Brain microvascular endothelial cell (primary cell): ENCODE measurements at places on chromosomes 5 and 9.

DNA sequence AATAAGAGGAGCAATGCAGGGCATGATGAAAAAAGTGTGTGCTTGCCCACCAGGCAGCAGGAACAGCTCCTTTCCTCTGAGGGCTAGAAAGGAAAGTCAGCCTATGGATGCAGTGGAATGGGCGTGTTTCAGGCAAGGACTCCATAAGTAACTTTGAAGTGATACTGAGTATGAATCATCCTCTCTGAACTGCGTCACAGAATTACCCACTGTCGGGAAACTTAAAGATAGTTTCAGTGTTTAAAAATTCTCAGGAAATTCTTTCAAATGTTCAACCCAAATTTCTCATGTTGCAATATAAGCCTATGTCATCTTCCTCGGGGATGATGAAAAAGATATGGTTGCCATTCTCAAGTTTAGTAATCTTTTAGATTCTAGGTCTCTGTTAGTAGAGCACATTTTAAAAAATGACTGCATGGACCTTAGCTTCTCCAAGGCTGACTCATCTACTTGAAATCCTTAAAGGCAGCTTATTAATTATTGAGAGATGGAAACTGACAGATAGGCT lies 27.7 kb downstream of the PTCD2 start:
- DNase-seq: peak; percentile 90

GRCh38 chr5:61280761-61281427 lies 51.2 kb upstream of the ZSWIM6 start:
- no peak for DNase-seq

GRCh38 chr5:50441493-50441955 lies 436 bp upstream of the EMB start:
- no peak for DNase-seq

GRCh38 chr5:87944553-87945285 lies 323.9 kb downstream of the TMEM161B start:
- no peak for DNase-seq

- no peak for DNase-seq
These were observed 1181.0 kb upstream of the DMAC1 start for GRCh38 chr9:8980496-8981013.

DNA sequence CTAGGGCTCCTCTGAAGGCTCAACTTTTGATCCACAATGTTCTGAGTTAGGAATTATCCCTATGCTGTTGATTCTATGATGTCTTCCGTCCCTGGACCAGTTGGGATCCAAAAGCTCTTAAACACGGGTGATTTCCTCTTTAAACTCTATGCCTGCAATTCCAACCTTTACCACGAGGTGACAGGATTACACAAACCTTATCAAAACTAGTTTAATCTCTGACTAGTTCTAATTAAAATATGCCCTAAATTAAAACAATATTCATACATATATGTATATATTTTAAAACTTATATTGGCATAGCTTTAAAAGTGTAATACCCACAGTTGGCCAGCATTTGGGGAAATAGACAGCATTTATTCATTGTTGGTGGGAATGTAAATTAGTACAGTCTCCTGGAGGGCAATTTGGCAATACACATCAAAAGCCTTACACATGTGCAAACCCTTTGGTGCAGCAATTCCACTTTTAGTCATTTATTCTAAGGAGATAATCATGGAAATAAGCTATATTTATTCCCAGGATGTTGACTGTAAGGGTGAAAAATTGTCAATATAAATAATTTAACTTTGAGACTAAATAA lies 51.6 kb upstream of the PHYKPL start:
- DNase-seq: peak; percentile 16

GRCh38 chr9:137403269-137403668 lies 19.7 kb downstream of the EXD3 start:
- DNase-seq: no peak

DNA sequence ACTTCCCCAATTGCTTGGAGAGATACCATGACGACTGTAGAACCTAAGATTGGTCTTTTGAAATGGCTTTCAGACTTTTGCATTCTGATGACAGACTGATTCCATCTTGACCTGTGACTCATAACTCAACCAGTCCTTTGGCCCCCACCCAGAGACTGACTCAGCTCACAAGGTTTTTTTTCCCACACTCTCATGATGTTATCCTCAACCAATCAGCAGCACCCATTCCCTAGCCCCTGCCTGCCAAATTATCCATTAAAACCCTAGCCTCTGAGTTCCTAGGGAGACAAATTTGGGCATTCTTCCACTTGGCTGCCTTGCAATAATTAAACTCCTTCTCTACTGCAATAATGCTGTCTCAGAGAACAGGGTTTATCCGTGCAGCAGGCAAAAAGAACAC lies 1263.3 kb upstream of the CDH9 start:
- peak; percentile 99 for DNase-seq

- no peak for DNase-seq
These were observed 44.1 kb upstream of the GALNT10 start for GRCh38 chr5:154146409-154146808.

GRCh38 chr5:52787600-52788504 lies at the start of the genes ITGA1 and PELO:
Gene ITGA1, plus strand, starts transcription at chr5:52787916. Its CDS starts 438 bp downstream, at chr5:52788354.
Gene PELO, plus strand, starts transcription at chr5:52787916. Its CDS starts 12,479 bp downstream, at chr5:52800395.
- DNase-seq: peak; percentile 83

DNA sequence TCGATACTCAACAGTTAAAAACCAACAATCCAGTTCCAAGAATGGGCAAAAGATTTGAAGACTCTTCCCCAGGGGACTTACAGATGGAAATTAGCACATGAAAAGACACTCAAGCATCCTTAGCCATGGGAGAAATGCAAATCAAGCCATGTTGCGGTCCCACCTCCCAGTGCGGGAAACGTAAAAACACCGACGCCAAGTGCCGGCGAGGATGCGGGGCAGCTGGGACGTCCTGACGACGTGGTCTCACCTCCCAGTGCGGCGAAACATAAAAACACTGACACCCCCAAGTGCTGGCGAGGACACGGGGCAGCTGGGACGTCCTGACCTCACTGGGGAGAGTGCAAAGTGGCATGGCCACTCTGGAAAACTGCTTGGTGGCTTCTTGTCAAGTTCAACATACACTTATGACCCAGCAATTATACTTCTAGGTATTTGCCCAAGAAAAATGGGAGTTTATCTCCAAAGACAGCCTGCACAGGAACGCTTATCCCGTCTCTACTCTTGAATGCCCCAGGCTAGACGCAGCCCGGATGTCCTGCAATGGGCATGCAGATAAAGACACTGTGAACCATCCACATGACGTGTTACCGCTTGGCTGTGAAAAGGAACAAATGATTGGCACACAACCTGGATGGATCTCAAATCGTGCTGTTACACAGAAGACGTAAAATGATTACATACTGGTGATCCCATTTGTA lies 60.1 kb upstream of the UBAC1 start:
- no peak for DNase-seq

- peak; percentile 32 for DNase-seq
These were observed 151.1 kb downstream of the ARL15 start for GRCh38 chr5:54159153-54159892.

DNA sequence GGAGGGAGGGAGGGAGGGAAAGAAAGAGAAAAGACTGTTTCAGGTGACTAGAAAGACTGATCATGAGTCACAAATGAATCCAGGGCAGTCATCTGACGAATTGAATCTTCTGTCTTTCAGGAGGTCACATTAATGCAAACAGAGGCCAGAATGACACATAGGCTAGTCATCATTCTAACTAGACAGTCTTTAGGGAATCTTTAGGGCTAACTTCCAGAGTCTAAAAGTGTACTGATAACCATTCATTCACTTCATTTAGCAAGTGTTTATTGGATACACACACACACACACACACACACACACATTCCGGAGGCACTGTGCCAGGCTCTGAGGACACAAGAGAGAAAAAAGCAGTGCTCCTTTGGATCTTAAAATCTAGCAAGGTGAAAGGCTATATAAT lies 156.7 kb downstream of the EBF1 start:
- DNase-seq: peak; percentile 93

DNA sequence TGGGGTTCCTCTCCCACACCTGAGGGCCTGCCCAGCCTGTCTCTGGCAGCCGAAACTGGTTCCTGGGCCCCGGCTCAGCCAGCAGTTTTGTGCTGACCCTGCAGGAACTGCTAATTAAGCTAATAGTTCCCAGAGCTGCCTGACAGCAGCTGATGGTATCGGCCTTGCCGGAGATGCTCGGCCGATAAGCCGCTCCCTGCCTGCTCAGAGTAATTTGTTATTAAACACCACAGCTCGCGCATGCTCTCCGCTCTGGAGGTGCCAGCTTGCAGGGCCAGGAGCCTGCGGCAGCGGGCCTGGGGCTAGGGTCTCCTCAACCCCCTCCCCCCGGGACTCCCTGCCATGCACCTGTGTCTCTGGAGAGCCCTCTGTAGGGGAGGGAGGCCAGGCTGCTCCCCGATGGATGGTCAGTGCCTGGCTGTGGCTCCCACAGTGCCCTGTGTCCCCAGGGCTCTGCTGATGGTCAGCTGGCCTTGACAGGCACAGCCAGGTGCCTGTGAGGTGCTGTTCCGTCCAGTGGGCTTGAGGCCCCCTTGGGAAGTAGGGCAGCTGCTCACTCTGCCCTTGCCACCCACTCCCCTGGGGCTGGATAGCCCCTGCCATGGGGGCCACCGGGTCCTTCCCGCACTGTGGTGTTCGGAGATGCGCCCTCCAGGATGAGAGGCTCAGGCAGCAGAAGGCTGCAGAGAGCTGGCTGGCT lies 41.7 kb downstream of the RXRA start:
- DNase-seq: no peak

- no peak for DNase-seq
These were observed 3.5 kb upstream of the SUSD3 start for GRCh38 chr9:93054758-93055704.

- DNase-seq: no peak
These were observed 15.8 kb downstream of the GABRB2 start for GRCh38 chr5:161530700-161531099.

DNA sequence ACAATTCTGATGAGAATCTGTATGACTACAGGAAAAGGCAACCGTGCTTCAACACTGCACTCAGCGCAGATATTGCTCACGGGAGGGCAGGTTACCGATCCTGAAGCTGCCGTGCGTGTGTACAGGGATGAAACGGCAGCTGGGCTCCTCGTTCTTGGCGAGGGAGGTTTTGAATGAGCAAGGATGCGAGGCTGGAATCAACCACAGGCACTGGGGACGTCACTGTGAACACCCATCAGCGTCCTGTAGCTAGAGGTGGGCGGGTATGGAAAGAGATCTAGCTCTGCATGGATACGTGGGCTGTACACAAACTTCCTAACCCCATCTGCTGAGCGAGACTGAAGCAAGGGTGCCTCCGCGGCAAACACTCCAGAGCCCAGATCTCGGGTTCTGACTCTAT lies 84.3 kb upstream of the COL5A1 start:
- no peak for DNase-seq

DNA sequence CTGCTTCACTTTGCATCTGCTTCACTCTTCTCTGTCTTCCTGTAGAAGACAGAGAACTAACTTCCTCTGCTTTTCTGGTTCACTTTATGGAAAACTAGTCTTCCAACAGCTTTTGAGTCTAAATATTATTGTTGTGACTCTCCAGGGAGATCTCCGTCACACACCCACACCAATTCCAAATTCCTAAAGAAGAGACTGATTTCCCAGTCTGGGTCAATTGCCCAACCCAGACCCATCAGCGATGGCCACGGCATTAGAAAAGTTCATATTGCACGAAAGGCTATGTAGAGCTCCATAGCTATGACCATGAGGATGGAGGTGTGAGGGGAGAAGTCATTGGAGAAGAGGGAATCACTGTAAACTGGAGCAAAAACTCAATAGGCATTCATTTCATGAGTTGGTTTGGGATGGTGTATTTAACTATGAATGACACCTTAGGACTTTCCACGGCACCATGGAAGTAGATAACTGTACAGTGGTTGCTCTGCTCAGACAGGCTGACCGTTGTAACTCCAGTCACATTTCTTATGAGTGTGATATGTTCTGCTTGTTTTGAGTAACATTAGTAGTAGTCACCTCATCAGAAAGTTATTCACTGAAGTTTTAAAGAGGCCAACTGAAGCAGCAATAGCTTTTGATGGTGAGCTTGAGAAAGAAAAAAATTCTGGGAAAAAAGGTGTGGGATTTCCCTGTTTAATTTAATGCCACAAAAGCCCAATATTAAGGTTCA lies 78.1 kb upstream of the MAMDC2 start:
- no peak for DNase-seq

- no peak for DNase-seq
These were observed 103.7 kb downstream of the RFK start for GRCh38 chr9:76290555-76290954.

DNA sequence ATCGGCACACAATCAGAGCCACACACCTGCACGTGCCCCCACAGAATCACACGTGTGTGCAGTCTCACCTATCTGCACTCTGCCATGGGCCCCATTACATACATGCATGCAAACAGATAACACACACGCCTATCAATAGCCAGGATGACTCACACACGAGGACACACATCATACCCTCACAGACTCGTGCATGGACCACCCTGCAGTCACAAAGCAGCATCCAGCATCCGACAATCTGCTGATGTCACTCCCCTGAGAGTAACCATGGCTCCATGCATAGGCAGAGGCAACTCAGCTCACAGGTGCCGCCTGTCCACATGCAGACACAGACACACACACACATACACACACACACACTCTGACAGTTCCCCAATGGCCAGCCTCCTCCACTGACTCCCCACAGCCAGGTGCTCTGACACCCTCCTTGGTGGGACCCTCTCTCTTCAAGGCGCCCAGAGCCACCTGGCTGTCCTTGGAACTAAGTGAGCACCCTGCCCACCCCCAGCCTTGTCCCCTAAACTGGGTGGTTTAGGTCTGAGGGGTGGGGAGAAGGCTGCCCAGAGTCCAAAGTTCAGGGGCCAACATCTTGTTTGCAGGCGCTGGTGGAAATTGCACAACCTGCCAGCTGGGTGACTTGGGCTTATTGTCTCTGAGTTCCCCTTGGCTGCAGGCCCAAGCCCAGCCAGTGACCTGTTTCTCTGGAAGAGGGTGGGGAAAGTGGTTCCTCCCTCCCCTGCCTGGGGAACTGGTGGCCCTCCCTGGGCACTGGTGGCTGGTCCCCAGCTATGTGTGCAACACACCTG lies 34.6 kb upstream of the NEK6 start:
- no peak for DNase-seq

- DNase-seq: no peak
These were observed 656.8 kb upstream of the DMAC1 start for GRCh38 chr9:8456344-8456743.

- no peak for DNase-seq
These were observed 551.0 kb downstream of the ZNF608 start for GRCh38 chr5:124195411-124195810.

- no peak for DNase-seq
These were observed 12.4 kb downstream of the SPATA31E1 start for GRCh38 chr9:87894998-87895625.

- no peak for DNase-seq
These were observed 137.4 kb upstream of the OTULINL start for GRCh38 chr5:14444161-14444560.

DNA sequence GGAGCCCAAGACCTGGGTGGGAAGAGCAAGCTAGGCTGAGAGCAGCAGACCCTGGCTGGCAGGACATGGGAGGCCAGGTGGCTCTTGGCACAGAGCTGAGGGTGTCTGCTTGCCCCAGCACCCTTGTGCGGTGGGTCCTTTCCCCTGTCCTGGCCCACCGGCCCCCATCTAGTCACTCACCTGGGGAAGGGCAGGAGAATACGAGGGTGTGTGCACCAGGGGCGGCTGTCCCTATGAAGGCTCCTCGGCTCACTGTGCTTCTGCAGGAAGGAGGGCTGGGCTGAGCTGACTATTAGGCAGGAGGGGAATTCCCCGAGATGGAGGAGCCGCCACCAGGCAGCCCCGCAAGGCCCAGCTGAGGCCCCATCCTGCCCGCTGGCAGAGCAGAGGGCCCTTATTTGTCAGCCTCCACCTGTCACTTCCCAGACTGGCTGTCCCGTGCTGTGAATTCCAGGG lies 6.1 kb upstream of the TNIP1 start:
- no peak for DNase-seq

GRCh38 chr5:136011414-136012001 lies 17.3 kb upstream of the TGFBI start:
- DNase-seq: peak; percentile 62

GRCh38 chr9:96626912-96627311 lies 7.3 kb upstream of the CDC14B start:
- no peak for DNase-seq
